ENCODE measurements at places on chromosomes 4 and X. TPM values are rescaled to one million over a fixed set of nuclear protein-coding genes. Genes with fewer than 3 reads are reported as not detected.

- DNase-seq, result no peak
Observed at GRCh38 chr4:177667687-177668086, 225.4 kb upstream of the AGA start.

GRCh38 chrX:50996930-50997329, 86.4 kb downstream of the BMP15 start:
- no peak for DNase-seq

GRCh38 chrX:10759141-10759799, 138.9 kb upstream of the MID1 start:
- no peak for DNase-seq

DNA sequence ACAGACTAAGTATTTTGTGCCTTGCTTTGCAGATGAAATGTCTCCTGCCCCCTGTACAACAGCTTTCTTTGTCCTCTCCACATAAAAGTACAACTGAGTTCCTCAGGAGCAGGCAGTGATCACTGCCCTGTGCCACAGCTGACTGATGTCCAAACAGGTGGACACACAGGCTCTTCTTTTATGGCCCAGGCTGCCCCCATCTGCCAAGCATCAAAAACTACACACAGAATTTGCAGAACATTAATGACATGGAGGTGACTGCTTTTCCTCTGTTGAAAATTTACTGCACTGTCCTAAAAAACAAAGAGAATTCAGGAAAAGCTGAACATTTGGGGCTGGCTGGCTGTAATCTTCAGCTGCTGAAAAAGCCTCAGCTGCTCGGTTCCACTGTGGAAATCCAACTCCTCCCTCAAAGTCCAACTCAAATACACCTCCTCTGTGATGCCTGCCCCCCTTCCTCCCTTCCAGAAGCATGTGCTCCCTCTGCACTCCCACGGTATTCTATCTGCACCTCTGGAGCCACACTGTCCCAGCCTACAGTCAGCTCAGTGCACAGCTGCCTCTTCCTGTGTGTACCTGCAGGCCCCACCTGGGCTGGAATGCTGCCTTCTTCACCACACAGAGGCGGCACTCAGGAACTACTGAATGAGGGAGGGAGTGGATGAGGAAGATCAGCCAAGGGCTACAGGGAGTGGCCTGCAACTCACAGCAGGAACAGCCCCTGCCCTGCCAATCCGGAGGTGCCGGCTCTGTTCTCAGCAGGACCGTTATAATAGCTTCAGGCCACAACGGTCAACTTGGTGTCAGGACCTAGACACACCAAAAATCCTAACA, 10.3 kb downstream of the AFAP1 start:
- no peak for DNase-seq

- no peak for DNase-seq
Observed at GRCh38 chr4:41963105-41963504, 18.5 kb upstream of the DCAF4L1 start.

DNA sequence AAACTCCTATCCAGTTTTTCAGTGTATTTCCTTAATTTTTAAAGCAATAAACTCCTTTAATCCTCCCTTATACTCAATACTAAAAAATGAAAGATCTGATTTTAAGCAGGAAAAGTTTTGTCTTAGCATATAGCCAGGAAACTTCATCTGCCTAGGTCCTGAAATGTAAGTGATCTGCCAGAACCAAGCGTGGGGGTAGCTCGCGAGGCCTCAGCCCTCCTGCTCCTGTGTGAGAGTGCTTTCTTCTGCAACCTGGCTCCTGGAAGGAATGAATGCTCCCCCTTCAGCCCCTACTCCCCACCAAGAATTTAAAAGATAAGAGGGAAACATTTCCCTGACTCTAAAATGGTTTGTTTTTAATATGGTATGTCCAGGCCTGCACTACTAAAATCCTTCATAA, 160.1 kb downstream of the CBR4 start:
- no peak for DNase-seq

CFP gene
- 18.6 TPM for total RNA-seq

NSUN7 gene
- total RNA-seq, result 0.14 TPM

MTNR1A gene
- total RNA-seq, result not detected

LIMCH1 gene
- not detected for total RNA-seq
